SIG-M5 (cell line): ENCODE measurements at places on chromosomes 7 and 10.

DNA sequence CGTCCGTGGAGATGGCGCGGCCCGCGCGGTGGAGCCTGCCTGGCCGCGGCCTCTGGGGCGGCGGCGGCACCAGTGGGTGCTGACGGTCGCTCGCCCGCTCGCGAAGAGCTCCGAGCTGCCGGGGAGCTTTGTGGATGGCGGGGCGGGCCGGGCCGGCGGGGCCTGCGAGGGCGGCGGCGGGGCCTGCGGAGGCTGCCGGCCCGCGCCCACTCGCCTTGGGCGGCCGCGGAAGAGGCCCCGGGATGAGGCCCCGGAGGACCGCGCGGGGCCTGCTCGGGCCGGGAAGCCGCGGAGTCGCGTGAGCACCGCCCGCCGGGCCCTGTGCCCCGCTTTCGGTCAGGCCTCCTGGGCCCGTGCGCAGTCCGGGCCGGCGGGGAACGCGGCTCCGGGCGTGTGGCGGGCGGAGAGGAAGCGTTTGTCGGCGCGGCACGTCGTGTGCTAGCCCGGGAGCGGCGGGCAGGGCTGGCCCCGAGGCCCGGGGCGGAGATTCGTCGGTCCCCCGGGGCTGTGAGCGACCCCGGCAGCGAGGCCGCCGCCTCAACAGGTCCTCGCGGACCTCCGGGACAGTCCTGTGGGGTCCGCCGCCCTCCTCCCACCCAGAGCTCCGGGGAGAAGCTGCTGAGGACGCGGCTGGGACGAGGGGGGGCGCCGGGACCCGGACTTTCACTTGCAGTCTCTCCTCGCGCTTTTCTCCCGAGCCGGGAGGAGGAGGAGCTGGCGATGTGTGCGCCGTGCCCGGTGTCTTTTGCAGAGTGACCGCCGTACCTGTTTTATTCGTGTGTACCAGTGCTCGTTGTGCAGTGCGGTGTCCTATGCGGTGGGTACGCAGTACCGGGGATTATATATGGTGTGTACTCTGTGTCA lies 578 bp downstream of the ZMYND11 start:
- DNase-seq, result no peak

DNA sequence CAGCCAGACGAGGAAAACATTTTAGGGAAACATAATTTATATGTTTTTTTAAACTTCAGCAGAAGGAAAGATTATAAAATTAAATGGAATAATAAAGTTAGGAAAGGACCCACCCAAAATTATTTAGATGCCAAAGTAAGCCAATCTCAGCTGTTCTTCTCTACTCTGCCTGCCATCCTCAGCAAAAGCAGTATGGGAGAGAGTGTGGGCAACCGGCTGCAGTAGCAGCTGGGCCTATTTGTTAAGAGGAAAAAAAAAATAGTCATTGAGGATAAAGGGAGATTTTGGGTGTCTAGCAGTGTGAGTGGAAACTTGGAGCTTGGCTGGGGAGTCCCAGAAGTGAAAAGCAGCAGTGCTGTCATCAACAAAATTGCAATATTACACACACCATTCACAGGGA lies 15.4 kb downstream of the SEMA3E start:
- no peak for DNase-seq

DNA sequence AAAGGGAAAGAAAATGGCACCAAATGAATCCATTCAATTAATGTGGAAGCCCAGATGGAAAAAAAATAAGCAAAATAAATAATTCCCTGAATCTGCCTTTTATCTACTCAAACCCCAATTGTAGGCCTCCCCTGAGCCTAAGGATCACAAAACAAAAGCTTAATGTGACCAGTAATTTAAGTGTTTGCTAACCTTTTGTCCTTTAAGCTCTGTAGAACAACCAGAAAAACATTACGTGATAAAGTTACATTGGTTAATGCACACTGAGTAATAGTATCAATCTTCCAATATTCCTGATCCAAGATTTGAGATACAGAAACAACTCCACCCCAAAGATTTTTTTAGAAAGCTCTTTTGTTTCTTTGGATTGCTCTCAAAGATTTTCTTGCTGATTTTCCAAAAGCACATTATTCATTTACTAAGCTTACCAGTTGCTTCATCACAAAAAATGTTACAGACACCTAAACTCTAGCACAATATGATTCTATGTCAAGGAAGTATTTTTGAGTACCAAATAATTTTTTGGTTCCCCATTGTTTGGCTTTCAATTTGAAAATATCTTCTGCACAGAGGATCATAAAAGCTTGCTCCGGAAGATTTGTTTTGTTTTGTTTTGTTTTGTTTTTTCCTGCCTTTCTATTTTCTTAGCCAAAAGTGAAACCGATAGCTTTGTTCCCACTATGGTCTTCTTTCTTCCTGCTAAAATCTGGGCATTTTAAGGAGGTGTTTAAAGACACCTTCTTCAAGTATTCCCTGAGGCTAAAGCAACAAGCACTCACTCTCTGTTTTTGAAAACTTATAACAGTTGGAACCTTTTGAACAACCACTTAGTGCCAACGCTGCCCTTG lies 54.2 kb downstream of the TRIL start:
- DNase-seq, result no peak

DNA sequence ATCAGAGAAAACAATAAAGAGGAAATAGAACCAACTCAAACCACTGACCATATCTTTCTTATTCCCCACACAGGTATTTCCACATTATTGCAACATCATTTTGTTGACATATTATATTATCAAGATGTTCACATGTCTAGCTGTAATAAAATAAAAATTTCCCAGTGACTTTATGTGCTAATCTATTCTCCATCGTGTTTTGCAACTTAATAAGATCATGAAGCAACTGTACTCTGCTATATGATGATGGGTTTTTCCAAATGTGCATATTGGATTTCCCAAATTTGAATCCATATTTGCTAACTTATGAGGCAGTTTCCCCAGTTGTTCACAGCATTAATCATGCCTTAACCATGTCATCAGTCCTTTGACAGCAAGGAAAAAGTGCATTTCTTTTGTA lies 127.8 kb downstream of the ITGB8 start:
- no peak for DNase-seq

DNA sequence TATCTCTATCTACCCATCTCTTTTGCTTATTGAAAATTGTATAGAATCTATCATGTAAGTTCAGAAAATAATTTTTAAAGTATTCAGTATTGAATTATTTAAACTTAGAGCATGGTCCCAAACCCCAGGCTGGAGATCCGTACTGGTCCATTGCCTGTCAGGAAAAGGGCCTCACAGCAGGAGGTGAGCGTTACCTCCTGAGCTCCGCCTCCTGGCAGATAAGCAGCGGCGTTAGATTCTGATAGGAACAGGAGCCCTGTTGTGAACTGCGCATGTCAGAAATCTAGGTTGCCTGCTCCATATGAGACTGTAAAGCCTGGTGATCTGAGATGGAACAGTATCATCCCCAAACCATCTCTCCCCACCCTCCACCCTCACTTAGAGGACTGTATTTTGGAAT lies 266.0 kb upstream of the CNTNAP2 start:
- no peak for DNase-seq

GRCh38 chr7:936386-937054 lies 18.0 kb downstream of the ADAP1 start:
- DNase-seq, result peak; percentile 5

DNA sequence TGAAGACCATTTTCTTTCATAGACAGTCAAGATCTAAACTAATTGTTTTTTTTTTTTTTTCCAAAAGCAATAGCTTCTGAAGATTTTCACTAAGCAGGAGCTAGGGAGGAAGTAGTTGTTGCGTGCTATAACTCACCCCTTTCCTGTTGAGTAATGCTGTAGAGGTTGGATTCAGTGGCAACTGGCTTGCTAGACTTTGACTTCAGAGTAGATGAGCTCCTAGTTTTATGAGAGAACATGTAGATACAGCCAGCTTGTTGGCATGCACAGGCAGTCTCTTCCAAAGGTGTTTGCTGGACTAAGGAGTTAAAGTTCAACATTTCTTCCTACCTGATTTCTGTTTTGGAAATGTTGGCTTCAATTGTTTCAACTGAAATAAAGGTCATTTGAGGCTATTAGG lies 66.2 kb upstream of the MXI1 start:
- peak; percentile 68 for DNase-seq

GRCh38 chr10:86744067-86744725 lies 12.2 kb upstream of the BMPR1A start:
- no peak for DNase-seq

- no peak for DNase-seq
Observed at GRCh38 chr10:122054048-122055025, 65.4 kb downstream of the TACC2 start.

GRCh38 chr10:17418249-17418648 lies 36.1 kb downstream of the ST8SIA6 start:
- no peak for DNase-seq

GRCh38 chr7:71278257-71278656 lies 146.3 kb downstream of the GALNT17 start:
- DNase-seq, result no peak

DNA sequence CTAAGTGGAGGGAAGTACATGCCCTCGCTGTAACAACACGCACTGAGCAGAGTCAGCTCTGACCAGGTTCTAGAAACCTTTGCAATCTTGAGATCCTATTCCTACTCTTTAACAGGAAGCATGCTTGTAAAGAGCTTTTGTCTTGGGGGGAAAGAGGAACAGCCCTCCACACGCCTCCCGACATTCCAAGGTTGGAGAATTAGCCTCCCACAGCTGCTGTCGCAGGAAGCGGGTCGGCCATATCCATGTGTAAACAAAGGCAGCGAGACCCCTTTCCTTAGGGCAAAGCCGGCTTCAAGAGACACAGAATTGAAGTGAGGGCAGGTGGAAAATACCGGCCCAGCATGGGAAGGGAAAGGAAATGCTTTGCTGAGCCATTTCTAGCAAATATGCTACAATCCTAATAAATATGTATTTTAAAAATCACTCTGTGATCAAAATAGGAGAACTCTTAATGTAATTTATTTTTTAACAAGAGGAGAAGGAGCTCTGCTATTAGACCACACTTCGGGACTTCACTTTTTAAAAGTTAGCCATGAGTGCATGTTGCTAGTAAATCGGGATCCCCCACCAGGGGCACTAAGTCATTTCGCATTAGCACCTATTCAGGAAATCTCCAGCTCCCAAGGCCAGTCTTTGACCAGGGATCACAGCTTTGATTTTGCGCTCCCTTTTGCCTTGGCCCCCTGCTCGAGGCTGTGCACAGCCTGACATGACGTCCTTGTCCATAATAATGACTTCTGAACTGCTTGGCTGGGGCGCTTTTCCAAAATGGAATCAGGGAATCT lies 55.9 kb downstream of the FAM204A start:
- no peak for DNase-seq

GRCh38 chr7:132347123-132347522 lies 229.1 kb downstream of the PLXNA4 start:
- DNase-seq, result no peak

DNA sequence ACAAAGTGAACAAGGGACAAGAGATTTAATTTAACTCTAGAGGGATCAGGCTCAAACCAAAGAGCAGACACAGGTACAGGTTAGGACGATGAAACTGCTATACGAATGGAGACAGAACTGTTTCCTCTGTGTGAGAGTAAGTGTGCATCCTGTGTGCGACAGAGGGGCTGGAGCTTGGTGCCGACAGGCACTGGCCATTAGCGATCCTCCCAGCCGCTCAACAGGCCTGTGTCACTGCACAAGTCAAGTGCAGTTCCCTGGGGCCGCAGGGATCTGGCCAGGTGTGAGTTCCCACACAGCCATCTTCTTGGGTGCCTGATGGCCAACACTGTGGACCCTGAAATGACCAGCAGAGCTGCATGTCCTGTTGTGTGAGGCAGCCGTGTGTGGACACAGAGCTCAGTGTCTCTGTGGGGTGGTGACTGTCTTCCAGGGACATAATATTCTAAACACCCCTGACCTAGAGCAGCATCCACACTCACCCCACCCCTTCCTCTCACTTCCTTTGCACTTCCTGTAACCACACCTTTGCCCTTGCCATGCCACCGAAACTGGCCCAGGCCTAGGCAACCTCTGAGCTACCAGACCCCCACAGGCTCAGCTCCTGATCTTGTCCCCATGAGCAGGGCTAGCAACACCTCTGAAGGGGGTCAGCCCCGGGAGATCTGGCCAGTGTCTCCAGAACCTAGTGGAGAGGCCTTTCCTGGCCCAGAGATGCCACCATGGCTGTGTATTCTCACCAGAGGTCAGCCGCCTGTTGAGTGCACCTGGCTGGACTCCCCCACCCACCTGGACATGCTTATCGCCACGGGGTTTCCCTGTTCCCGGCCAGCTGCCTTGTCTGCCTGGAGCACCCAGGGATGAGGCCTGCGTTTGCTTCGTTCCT lies 11.7 kb upstream of the TBRG4 start:
- no peak for DNase-seq

DNA sequence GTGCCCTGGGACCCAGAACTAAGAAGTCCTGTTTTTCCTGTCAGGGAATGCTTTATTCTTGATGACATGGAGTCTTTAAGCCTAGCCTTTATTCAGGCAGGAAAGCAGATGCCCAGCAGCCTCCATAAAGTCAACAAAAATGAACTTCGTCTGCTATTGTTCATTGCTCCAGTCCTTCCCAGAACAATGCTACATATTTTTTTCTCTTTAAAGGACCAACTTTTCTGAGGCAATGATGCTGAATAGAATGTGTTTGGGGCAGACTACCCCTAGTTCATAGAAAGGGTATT lies 47.6 kb upstream of the PDCD4 start:
- no peak for DNase-seq

DNA sequence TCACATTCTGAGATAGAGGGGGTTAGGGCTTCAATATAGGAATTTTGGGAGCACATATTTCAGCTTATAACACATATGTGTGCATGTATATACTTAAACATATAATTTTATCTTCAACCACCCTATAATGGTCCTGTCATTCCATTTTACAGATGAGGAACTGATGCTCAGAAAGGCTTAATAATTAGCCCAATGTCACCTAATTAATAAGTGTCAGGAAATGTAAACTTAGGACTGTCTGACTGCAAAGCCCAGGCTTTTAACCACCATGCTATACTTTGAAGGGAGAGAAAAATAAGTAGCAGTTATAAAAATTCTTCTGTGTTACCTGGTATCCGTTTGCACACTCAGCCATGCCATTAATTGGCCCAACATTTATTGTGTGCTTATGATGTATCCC lies 172.6 kb downstream of the SKIDA1 start:
- DNase-seq, result no peak

DNA sequence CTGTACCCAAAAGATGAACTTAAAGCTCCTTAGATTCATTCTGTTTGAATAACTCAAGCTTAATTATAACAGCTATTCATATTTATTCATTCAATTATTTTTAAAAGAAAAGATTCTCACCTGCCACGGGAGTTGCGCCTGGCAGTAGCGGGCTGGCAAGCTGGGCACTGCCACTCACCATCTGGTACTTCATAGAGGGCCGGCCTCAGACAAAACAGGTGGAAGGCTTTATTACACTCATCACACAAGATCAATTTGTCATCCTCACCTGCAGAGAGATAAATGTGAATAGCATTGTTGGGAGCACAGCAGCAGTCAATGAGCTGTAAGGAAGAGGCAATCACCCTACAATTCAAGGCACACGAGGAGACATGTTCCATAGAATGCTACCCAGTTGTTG lies 15.8 kb downstream of the FZD9 start:
- no peak for DNase-seq
